ENCODE measurements at places on chromosomes 12 and 14.

DNA sequence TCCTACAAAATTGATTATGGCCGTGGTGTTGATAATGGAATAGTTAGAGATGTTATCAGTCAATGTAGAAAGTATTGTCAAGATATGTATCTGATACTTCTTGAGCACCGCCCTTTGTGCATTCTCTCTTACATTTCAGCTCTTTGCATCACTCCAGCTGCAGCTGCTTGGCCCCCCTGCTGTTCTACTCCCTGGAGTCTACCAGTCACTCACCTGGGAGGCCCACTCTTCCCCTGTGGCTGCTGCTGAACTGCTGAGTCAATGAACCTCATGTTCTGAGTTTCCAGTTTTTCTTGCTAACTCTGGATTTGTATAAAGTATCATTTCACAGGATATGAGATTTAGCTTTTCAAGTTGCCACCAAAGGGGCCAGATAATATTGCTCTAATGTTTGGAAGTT lies 312.8 kb upstream of the SLC16A7 start:
- no peak for DNase-seq

GRCh38 chr12:31476437-31476836 lies 114.5 kb downstream of the DENND5B start:
- DNase-seq = no peak

DNA sequence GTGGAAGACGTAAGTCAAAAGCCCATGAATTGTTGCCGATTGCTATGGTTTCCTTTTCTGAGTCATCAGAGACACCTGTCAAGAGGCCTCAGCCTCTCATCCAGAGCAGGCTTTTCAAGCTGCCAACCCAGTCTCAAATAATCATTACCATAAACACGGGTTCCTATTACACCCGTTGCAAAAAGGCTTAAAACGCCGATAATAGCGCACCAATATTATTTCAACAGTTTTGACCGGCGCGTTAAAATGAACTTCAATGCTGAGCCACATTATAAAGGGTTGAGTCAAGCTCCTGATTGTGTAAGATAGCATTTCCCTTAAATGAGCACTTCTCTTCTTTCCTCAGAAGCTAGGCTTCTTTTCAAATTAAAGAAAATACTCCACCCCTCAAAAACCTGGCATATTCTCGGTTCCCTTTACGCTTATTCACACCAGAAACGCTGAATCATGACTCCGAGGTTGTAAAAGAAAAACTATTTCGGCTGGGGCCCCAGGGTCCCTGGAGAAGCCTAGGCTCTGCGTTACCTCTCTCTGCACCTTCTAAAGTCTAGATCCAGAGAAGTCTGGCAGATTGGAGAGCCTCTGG lies 1.4 kb downstream of the TMTC1 start:
- peak; percentile 26 for DNase-seq

DNA sequence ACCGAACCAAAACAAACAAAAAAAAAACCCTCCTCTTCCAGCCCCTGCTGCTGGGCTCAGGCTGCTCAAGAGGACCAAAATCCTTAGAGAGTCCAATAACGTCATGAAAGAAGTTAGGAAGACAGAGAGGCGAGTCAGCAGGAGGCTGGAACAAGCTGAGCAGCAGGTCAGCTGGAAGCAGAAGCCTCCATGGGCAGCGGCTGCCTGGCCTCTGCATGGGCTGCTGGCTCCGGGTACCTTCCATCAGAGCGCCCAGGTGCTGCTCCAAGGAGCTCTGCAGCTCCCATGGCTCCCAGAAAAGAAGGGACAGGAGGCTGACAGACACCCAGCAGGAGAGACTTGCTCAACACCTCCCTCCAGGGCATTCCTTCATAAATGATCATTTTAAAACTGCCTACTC lies 3.2 kb upstream of the KRT2 start:
- no peak for DNase-seq

GRCh38 chr14:42130815-42131214 lies 524.1 kb downstream of the LRFN5 start:
- no peak for DNase-seq

GRCh38 chr12:53999559-54000115 lies 324 bp upstream of the HOXC9 start:
- peak; percentile 70 for DNase-seq
